GF-D8 (cell line): ENCODE measurements at places on chromosomes 7 and 10.

GRCh38 chr10:74651565-74651964 lies 174.8 kb upstream of the KAT6B start:
- DNase-seq: no peak

- no peak for DNase-seq
Measured at GRCh38 chr7:30347226-30348082, 63.1 kb downstream of the ZNRF2 start.

DNA sequence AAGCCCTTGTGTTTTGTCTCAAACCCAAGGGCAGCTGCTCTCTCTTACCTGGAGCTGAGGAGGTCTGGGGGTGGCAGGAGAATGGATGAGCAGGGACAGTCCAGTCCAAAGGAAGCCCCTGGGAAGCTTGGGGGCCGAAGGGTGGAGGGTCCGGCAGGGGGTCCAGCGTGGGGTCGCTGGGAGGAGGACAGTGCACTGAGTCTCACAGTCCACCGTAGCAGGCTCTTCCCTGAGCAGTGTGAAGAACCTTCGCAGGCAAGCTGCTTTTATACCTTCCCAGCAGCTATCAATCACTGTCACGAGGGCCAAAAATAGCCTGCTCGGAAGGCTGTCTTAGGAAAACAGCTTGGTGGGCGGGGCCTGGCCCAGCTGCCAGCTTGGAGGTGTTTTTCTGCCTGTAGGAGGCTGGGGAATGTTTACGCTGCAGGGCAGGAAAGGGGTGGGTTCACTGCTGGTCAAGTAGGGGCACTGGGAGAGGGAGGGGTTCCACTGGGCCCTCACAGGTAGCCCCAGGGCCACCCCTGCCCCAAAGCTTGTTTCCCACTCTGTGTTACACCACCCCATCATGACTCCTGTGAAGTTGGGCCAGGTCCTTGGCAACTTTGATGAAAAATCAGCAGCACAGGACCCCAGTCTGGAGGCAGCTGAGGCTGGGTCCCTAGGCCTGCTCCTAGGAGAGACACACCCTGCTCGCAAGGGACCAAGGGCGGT lies at the start of gene DEPP1:
Gene DEPP1, minus strand, starts transcription at position 240 of the 711 bp plus-strand sequence. CDS start 779 bp downstream, outside the sequence.
- DNase-seq: no peak

GRCh38 chr7:105487579-105488571 lies 34.2 kb downstream of the PUS7 start:
- DNase-seq: no peak

DNA sequence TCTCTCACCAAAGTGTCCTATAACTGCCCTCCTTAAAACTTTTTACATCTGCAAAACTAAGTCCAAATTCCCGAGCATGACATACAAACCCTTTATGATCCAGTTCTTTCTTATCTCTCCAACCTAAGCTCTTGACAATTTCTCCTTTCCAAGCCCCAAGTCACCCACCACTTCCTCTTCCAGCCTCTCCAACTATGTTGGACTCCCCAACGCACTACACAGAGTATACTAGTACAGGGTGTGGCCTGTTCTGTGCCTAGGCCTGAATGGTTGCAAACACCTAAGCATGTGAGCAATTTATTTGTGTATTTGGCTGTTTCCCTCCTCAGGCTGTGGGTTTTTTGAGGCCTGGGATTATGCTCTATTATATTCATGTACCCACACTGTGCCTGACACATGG lies 101.2 kb upstream of the APBB1IP start:
- DNase-seq: peak; percentile 24

- no peak for DNase-seq
Measured at GRCh38 chr7:90720984-90721760, 125.1 kb downstream of the CDK14 start.

DNA sequence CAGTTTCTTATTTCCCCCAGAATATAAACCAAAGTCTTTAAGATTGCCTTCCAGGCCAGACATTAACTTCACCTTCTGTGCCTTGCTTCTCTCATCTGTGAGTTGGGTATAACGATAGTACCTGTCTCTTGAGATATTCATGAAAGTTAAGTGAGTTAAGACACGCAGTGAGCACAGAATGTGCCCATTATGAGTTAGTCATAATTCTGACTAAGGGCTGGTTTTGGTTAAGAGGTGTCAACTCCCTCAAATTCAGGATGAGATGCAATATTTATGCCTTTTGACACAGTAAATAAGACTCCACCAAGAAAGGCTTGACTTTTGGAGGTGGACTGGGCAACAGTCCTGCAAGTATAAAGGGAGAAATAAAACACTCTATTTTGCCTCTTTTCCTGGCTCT lies 528.7 kb upstream of the IGFBP3 start:
- no peak for DNase-seq

DNA sequence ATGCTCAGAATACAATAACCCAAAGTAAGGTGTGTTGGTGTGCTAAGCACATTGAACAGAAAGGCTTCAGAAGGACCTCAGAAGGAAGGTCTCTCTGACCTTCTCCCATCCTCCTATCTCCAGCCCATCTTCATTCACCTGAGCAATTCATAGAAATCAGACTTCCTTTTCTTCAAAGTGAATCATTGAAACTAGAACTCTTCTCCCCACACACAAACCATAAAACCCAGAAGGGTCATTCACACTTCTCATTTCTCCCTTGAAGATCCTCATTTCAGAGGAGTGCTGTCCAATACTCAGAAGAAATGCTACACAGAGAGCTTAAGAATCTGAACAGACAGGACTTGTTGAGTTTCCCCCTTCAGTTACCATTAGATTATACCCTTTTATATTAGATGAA lies 89.5 kb downstream of the VWDE start:
- no peak for DNase-seq

- no peak for DNase-seq
Measured at GRCh38 chr7:14071045-14071444, 81.6 kb upstream of the ETV1 start.

- DNase-seq: no peak
Measured at GRCh38 chr7:25846722-25847121, 305.3 kb upstream of the NFE2L3 start.

DNA sequence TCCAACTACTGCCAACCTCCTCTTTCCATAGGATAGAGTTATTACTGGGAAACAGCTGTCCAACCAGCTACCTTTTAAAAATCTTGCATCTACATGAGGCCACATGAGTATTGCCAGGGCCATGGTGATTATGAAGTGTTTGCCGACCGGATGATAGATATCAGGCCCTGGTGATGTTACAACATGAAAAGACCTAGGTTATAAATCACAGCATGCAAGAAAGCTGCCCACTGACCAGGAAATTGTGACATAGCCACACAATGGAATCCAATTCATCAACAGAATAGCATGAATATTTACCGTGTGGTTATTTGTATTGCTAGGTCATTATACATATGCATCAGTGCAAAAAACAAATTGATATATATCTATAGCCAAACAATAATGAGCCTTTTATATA lies 517.0 kb downstream of the INHBA start:
- DNase-seq: no peak

GRCh38 chr7:14858866-14859265 lies 43.7 kb downstream of the DGKB start:
- no peak for DNase-seq

GRCh38 chr10:31770307-31770902 lies 158.2 kb downstream of the ARHGAP12 start:
- no peak for DNase-seq
